ENCODE measurements at places on chromosomes 5 and 9. TPM values are rescaled to one million over a fixed set of nuclear protein-coding genes. Genes with fewer than 3 reads are reported as not detected.
A peak's percentile ranks its signal among the peaks of the same experiment; 100 is the strongest.

C9 gene
- total RNA-seq = not detected

IPPK gene
- 6.6 TPM for total RNA-seq

GZMA gene
- total RNA-seq = 1.6 TPM

PIP5KL1 gene
- total RNA-seq = 1.3 TPM

MYMK gene
- not detected for total RNA-seq

GRCh38 chr5:124859556-124860290 is 113.3 kb upstream of the ZNF608 start:
- DNase-seq = no peak

- no peak for DNase-seq
These were observed 294.9 kb downstream of the NR3C1 start for GRCh38 chr5:143108498-143109128.

GRCh38 chr5:113192541-113192940 is 215.9 kb downstream of the DCP2 start:
- no peak for DNase-seq

GRCh38 chr5:172170251-172170701 is 17.7 kb downstream of the STK10 start:
- DNase-seq = peak; percentile 76

DNA sequence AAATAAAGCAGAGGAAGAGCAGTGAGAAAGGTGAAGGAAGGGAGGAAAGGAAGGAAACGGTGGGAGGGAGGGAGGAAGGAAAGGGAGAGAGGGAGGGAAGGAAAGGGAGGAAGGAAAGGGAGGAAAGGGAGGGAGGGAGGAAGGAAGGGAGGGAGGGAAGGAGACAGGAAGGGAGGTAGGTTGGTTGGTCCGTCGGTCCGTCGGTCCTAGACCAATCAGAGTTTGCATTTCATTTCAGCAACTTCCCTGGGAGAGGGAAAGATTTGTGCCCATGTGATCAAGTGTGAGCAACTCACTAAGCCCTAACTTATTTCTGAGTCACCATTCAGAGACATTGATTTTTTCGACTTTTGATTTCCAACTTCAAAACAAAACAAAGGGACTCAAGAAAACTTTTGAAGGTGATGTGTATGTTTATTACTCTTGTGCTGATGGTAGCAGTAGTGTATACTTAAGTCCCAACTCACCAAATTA is 18.8 kb downstream of the NANS start:
- no peak for DNase-seq

GRCh38 chr9:37952731-37953130 is 48.8 kb upstream of the SLC25A51 start:
- no peak for DNase-seq

DNA sequence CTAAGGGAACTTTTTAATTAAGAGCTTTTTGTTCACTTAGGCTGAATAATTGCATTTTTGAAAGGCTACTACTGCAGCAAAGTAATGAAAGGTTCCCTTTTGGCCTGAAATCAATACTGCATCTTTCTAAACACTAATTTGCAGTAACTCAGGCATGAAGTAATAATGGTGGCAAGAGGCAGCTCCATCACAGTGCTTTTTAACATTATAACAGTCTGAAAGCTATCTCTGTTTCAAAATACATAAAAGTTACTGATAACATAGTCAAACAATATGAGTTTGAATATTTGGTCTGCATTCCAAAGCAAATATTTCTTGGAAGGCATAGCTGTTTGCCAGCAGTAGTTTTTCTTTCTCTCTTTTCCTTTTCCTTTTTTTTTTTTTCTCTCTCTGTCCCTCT is 113.4 kb downstream of the FBN2 start:
- no peak for DNase-seq

- no peak for DNase-seq
These were observed 200.7 kb upstream of the TBC1D2 start for GRCh38 chr9:98456156-98456613.

DNA sequence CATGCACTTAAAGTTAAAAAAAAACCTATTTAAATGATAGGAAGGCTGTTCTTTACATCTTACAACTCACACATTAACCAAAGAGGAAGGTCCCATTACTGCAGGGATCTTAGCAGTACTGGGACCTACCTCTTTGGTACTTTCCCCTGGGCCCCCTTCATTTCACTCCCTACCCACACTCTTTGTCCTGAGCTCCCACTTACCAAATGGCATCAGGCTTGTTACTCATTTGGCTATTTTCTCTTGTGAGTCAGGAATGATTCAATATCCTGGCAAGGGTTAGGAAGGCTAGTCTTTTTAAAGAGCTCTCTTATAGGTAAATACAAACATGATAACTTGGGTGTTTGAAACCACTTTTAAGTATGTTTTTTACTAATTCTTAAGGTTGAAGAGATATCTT is 117.4 kb upstream of the ELL2 start:
- DNase-seq = no peak

DNA sequence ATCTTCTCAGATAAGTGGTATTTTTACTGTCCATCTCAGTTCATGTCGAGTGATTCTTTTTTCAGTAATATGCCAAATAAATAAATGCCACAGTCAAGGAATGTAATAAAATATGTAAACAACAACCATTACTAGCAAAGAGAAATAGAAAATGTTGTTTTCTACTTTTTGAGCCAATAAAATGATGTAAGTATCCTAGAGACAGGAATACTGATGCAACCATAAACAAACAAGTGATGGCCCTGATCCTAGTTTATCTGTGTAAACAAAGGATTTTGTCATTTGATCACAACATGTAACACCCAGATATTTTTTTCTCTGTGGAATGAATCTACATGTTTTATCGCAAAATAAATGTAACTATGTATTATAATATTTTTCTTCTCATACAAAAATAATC is 1852.8 kb downstream of the EFNA5 start:
- no peak for DNase-seq

GRCh38 chr9:117528225-117528624 is 113.4 kb upstream of the ASTN2 start:
- no peak for DNase-seq
